ENCODE measurements at places on chromosomes 2 and 18.

- no peak for DNase-seq
Observed at GRCh38 chr18:35861367-35862118, 110.9 kb upstream of the RMP24 start.

DNA sequence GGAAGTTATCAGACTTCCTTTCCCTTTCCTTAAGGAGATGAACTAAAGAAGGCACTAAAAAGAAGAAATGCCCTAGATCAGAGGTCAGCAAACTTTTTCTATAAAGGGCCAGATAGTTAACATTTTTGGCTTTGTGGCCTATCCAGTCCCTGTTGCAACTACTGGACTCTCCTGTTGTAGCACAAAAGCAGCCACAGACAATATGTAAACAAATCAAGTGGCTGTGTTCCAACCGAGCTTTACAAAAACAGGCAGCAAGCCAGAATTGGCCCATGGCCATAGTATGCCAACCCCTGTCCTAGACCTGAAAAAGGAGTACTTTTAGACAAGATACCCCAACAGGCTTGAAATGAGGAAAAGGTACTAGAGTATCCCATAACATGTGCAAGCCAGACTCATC, 10.9 kb downstream of the NHEJ1 start:
- DNase-seq, result no peak

DNA sequence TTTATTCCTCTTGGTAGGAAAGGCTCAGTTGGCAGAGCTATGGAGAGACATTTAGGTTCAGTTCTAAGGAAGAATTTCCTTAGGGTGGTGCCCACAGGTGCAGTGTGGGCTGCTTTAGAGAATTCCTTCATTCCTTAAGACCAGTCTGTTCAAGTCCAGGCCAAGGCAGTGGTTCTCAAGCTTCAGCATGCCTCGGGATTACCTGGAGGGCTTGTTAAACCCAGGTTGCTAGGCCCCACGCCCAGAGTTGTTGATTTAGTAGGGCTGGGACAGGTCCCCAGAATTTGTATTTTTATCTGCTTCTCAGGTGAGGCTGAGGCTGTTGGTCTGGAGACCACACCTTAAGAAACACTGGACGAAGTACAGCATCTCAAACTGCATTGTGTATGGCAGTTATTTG, 68.9 kb downstream of the CERS6 start:
- no peak for DNase-seq

DNA sequence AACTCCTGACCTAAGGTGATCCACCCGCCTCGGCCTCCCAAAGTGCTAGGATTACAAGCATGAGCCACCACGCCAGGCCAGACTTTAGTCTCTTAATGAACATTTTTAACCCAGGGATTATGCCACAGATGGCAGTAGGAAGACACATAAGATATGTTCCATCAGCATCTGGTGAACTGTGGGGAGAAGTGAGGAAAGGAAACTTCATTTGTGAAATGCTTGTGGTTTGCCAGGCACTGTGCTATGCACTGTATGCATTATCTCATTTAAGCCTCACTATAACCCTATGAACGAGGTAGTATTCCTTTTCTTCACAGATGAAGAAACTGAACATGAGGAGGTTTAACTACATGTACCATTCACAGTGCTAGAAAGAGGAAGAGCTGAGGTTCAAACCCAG, 29.3 kb downstream of the PTRHD1 start:
- DNase-seq, result no peak

All from activated naive CD8-positive, alpha-beta T cell treated with anti-CD3 and anti-CD28 coated beads, Interleukin-2, amount 50 U/mL, for 16 hours (primary cell).